Heart left ventricle (tissue), 16 donors: ENCODE measurements at places on chromosomes 3 and 15.

DNA sequence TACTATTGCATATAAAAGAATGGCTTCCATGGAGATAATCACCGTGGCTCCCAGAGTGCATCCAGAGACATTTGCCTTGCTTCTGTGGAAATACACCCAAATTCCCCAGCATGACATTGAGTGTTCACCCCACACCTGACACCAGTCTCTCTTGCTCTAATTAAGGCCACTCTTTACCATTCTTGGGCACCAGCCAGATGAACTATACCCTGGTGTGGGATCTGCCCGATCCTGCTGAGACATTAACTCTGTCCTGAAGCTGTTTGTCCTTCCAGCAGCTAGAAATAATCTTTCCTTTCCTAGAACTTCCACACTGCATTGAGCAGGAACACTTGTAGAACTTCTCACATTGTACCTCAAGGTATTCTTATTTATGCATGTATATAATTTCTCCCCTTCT, 105.2 kb downstream of the LPP start:
- H3K4me3 ChIP-seq = no peak overlapping the region
- H3K27me3 ChIP-seq = no peaks in the 10 kb centered on the region
- H3K4me1 ChIP-seq = peaks cover 70% of the 10 kb centered on the region
- H3K27ac ChIP-seq = no peak overlapping the region
- no peak for DNase-seq

GRCh38 chr3:5260992-5261501, 73.5 kb downstream of the EDEM1 start:
- no peaks in the 10 kb centered on the region for H3K27me3 ChIP-seq
- no peaks in the 10 kb centered on the region for H3K4me1 ChIP-seq
- no peak for DNase-seq
- H3K27ac ChIP-seq = no peak overlapping the region

GRCh38 chr3:151404316-151404715, 19.8 kb upstream of the P2RY12 start:
- H3K4me3 ChIP-seq = no peak overlapping the region
- H3K27ac ChIP-seq = no peak overlapping the region
- no peaks in the 10 kb centered on the region for H3K27me3 ChIP-seq
- no peak for DNase-seq
- H3K4me1 ChIP-seq = no peaks in the 10 kb centered on the region

DNA sequence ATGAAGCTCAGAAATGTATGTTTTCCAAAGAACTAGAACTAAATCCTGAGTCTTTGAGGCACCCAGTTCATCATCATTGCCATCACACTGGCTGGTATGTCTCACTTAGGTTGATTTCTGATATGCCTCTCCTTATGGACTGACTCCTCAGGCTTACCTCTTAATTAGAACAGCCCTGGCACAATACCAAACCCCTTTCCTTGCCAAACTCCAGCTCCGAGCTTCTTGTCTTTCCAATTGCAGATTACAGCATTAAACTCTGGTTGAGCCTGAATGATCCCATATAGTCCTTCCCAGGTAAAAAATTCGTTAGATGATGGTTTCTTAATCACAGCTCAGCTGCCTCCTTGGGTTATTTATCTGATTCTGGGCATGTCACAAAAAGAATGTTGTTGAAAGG, 66.3 kb downstream of the RTP4 start:
- no peak for DNase-seq
- no peak overlapping the region for H3K27ac ChIP-seq
- no peaks in the 10 kb centered on the region for H3K27me3 ChIP-seq
- no peak overlapping the region for H3K4me3 ChIP-seq
- no peaks in the 10 kb centered on the region for H3K4me1 ChIP-seq

DNA sequence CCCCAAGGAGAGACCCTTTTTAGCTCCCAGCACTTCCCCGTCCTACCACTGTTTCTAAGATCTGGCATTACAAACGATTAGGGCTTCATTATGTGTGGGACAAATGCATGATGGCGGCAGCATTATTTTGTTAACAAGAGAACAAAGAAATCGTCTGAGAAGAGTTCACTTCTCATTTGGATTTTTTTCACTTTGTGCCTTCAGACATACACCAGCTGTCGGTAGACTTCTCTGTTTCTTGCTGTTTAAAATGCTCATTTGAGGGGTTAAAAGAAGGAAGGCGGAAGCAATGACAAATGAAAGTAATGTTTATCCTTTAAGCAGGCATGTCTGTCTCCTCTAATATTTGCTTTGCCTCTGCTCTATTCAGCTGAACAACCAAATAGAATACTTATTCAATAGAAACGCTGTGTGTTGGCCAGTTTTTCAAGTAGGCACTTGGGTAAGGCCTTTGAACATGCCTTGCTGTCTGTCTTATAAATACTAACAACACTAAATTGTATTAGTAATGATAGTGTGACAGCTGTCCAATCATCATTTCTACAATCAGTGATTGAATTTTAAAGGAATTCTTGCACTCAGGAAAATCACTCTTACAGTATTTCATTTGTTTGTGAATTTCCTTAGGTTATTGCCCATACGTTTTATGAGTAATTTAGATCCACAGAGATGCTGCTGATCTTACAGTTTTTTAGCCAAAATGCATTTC, 382.4 kb downstream of the IL5RA start:
- H3K4me3 ChIP-seq = no peak overlapping the region
- no peaks in the 10 kb centered on the region for H3K4me1 ChIP-seq
- no peaks in the 10 kb centered on the region for H3K36me3 ChIP-seq

- no peak overlapping the region for H3K4me3 ChIP-seq
- DNase-seq = no peak
- H3K4me1 ChIP-seq = no peaks in the 10 kb centered on the region
- H3K27ac ChIP-seq = no peak overlapping the region
- no peaks in the 10 kb centered on the region for H3K27me3 ChIP-seq
- H3K36me3 ChIP-seq = no peaks in the 10 kb centered on the region
Observed at GRCh38 chr15:87573039-87573438, 683.5 kb downstream of the NTRK3 start.

DNA sequence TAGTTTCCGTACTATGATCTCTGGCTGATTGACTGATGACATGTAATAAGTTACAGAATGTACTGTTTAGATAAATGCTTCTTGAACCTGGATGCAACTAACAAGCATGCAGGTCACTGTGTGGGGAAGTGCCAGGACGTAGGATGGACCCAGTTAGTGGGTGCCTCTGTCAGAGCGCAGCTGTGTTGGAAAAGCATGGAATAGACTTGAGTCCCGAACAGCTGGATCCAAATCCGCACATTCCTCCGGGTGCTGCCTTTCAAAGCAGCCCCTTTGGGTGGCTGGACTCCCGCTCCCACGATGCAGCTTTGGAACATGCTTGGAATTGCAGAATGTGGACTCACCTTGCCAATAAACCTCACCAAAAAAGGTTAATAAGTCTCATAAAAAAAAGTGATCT, 35.5 kb upstream of the ALDH1A3 start:
- no peaks in the 10 kb centered on the region for H3K4me1 ChIP-seq
- no peak overlapping the region for H3K27ac ChIP-seq
- H3K4me3 ChIP-seq = no peak overlapping the region
- DNase-seq = no peak
- H3K36me3 ChIP-seq = no peaks in the 10 kb centered on the region

DNA sequence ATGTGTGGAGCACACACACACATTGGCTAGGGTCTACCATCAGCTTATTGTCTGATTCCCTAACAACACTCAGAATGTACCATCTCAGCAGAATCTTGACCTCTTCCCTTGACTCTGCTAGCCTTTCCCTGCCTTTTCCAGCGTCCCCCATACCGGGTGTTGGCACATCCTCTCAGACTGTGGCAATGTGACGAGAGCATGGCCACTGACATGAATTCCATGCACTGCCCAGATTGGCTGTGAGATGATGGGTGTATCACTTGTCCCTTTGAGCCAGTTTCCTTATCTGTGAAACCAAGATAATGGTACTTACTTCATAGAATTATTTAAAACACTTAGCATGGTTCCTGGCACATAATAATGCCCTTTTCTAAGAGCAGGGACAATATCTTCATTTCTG, 60.3 kb upstream of the EIF1B start:
- no peak overlapping the region for H3K4me3 ChIP-seq
- H3K27me3 ChIP-seq = no peaks in the 10 kb centered on the region
- no peaks in the 10 kb centered on the region for H3K4me1 ChIP-seq

GRCh38 chr3:151327571-151328198, 1.7 kb downstream of the P2RY13 start:
- H3K4me1 ChIP-seq = peaks cover 41% of the 10 kb centered on the region
- no peak overlapping the region for H3K27ac ChIP-seq
- H3K27me3 ChIP-seq = no peaks in the 10 kb centered on the region
- no peak for DNase-seq
- no peaks in the 10 kb centered on the region for H3K36me3 ChIP-seq
- peak overlapping the region; percentile 6 for H3K4me3 ChIP-seq

DNA sequence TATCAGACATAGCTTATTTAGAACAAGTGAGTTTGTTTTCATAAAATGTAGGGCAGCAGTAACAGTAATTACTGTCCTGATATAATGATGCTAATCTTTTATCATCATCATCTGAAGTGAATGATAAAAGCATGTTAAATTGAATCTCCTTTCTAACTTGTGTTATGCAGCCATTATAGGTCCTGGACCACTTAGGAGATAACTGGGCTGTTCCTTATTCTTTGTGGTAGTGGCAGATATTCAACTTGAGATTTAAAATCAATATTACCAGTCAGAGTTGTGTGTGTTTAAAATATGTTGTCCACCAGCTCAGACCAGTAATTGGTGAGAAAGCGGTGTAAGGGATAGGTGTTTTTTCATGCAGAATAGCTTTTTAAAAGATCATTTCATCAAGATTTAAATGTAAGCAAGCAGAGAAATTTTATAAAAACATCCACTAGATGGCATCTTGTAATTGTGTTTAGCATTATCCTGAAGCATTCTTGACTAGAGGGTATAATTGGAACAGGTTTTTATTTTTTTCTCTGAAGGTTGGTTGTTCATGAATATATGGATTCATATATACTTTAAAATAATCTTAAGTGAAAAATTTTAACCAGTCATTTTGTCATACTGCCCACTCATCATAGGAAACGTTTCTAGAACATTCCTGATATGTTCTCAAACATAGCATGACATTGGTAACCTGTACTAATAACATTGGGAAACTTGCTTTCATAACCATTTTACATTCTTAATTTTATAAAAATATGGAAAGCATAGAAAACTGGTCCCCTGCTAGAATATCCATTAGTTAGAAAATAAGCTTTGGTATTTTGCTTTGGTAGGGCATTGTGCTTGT, 153.9 kb downstream of the BBX start:
- H3K36me3 ChIP-seq = no peaks in the 10 kb centered on the region
- H3K4me3 ChIP-seq = no peak overlapping the region
- H3K27me3 ChIP-seq = no peaks in the 10 kb centered on the region

- H3K27me3 ChIP-seq = no peaks in the 10 kb centered on the region
- H3K36me3 ChIP-seq = no peaks in the 10 kb centered on the region
- no peak overlapping the region for H3K4me3 ChIP-seq
Observed at GRCh38 chr15:56045068-56045748, 51.8 kb upstream of the NEDD4 start.

DNA sequence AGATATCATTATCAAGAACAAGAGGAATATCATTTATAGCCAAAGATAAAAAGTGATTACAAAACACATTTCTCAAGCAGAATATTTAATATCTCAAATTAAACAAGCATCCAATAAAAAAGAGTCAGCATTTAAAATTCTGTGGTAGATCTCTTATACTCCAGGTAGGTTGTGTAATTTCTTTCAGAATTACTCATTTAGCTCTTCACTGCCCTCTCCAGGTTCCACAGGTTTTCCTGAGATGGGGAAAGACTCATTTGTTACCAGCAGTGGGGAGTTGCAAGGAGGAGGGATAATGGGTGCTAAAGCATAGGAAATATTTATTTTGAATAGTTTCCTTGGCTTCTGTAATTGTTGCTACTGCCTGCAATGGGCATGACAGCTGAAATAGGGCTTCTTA, 83.1 kb upstream of the RASGRP1 start:
- no peak overlapping the region for H3K27ac ChIP-seq
- no peaks in the 10 kb centered on the region for H3K4me1 ChIP-seq
- no peaks in the 10 kb centered on the region for H3K36me3 ChIP-seq
- DNase-seq = no peak

GRCh38 chr3:100226712-100227429, 33.9 kb upstream of the TBC1D23 start:
- no peak overlapping the region for H3K27ac ChIP-seq
- H3K36me3 ChIP-seq = no peaks in the 10 kb centered on the region
- no peaks in the 10 kb centered on the region for H3K27me3 ChIP-seq
- DNase-seq = no peak
- peaks cover 10% of the 10 kb centered on the region for H3K4me1 ChIP-seq

- H3K27me3 ChIP-seq = no peaks in the 10 kb centered on the region
- peaks cover 27% of the 10 kb centered on the region for H3K4me1 ChIP-seq
- peak overlapping the region; percentile 46 for H3K4me3 ChIP-seq
- H3K27ac ChIP-seq = peak overlapping the region; percentile 79
Observed at GRCh38 chr15:25670025-25670554, 193.0 kb downstream of the ATP10A start.

DNA sequence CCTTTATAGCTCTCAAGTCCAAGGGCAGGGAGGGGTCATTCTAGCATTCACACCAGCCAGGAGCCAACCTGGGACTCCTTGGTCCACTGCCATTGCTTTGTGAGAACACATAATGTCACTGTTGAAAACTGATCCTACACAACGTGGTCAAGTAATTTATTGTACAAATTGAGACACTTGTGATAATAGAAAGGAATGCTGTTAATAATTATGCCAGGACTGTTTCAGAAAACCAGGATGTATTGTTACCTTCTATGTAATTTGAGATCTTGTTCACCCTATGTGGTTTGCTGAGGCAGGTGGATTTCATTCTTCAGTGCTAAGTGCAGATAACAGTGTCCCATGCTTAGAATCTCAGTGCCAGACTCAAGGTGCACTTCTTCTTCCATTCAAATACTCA, 33.3 kb downstream of the TMCO5A start:
- H3K27me3 ChIP-seq = no peaks in the 10 kb centered on the region
- H3K4me3 ChIP-seq = no peak overlapping the region
- H3K36me3 ChIP-seq = no peaks in the 10 kb centered on the region
- H3K27ac ChIP-seq = no peak overlapping the region

- no peak overlapping the region for H3K4me3 ChIP-seq
- H3K4me1 ChIP-seq = no peaks in the 10 kb centered on the region
- H3K27me3 ChIP-seq = no peaks in the 10 kb centered on the region
- DNase-seq = no peak
Observed at GRCh38 chr3:170493712-170494182, 75.1 kb downstream of the CLDN11 start.

GRCh38 chr15:80856809-80857377, 77.7 kb downstream of the CEMIP start:
- no peak overlapping the region for H3K27ac ChIP-seq
- H3K27me3 ChIP-seq = no peaks in the 10 kb centered on the region
- peaks cover 12% of the 10 kb centered on the region for H3K4me1 ChIP-seq

DNA sequence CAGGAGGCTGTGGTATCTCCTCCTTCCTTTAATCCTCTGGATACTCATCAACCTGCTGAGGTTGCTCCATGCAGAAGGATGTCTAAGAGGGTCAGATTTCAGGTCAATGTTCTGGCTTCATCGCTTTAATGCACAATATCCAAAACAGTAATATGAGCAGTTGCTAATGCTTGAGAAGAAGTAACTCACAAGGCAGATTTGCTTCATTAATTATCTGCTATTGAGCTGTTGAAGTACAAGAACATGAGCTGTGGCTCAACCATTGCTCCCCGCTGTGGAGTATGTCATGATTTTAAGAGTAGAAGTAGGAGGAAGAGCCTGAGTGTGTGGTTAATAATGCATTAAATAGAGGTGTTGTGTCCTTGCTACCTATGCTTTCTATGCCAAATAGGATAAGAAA, 1412.9 kb upstream of the ALCAM start:
- H3K27ac ChIP-seq = no peak overlapping the region
- H3K36me3 ChIP-seq = no peaks in the 10 kb centered on the region
- no peak overlapping the region for H3K4me3 ChIP-seq
- no peaks in the 10 kb centered on the region for H3K27me3 ChIP-seq
- no peak for DNase-seq
